ENCODE measurements at places on chromosomes 12 and 14.

DNA sequence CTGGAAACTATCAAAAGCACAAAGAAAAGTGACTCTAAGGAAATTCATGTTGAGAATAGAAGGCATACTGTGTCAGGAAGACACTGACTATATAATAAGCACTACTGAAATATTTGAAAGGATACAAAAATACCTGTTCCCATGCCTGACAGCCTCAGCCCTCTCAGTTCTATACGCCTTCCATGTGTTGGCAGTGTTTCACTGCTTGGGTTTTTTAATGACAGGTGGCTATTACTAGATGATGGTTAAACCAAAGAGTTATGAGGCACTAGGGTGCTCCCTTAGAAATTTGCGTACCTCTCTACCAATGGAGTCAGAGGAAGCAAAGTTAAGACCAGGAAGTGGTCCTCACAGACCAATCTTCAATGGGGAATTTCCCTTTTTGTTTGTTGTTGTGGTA, 25.6 kb upstream of the SLC5A8 start:
- no peak overlapping the region for H3K4me3 ChIP-seq
- no peak for DNase-seq
- H3K27me3 ChIP-seq = peaks cover 5% of the 10 kb centered on the region
- no peaks in the 10 kb centered on the region for H3K4me1 ChIP-seq

GRCh38 chr14:69287098-69288010, 27.4 kb downstream of the GALNT16 start:
- H3K27me3 ChIP-seq = no peaks in the 10 kb centered on the region
- H3K27ac ChIP-seq = no peak overlapping the region
- no peak for DNase-seq
- no peak overlapping the region for H3K4me3 ChIP-seq

DNA sequence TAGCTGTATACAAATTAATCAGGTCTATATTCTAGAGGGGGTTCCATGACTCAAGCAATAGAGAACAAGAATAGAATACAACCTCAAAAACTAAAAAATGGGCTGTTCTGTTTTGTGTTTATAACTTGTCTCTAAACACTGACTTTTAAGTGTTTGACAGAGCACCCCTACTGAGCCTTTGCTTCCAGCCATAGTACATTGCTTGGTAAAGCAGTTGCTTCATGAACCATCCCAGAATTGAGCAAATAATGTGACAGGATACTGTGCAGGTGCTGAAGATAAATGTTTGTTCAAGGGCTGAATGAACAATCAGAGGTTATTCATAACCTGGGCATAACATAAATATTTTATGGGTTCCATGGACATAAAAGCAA, 11.5 kb downstream of the SPTSSA start:
- no peak overlapping the region for H3K4me3 ChIP-seq
- no peak overlapping the region for H3K27ac ChIP-seq
- H3K4me1 ChIP-seq = peaks cover 4% of the 10 kb centered on the region
- no peak for DNase-seq
- H3K36me3 ChIP-seq = no peaks in the 10 kb centered on the region

DNA sequence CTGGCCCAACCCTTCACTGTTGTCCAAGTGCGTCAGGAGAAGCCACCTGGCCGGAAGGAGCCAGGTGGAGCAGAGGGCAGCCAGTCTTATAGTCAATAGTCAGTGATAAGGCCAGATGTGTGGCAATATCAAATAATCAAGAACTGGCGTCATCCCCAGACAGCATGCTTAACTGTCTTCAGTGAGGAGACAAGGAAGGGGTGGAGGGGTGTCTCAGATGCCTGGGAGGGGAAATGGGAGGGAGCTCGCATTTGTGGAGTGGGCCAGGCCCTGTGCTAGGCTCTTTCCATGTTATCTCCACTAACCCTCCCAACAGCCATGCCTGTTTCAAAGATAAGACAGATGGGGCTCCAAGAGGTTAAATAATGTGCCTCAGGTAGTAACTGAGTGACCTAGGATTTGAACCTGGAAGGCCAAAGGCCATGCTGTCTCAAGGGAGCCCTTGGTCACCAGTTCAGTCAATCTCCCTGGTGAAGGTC, 48.9 kb upstream of the FOS start:
- peaks cover 24% of the 10 kb centered on the region for H3K4me1 ChIP-seq
- no peak for DNase-seq
- H3K27ac ChIP-seq = no peak overlapping the region

- no peak overlapping the region for H3K4me3 ChIP-seq
- no peaks in the 10 kb centered on the region for H3K4me1 ChIP-seq
- H3K27ac ChIP-seq = no peak overlapping the region
- H3K27me3 ChIP-seq = no peaks in the 10 kb centered on the region
- no peak for DNase-seq
Measured at GRCh38 chr12:100737168-100737567, 57.4 kb upstream of the ANO4 start.

- no peak overlapping the region for H3K4me3 ChIP-seq
- H3K36me3 ChIP-seq = no peaks in the 10 kb centered on the region
- no peaks in the 10 kb centered on the region for H3K27me3 ChIP-seq
- no peaks in the 10 kb centered on the region for H3K4me1 ChIP-seq
- no peak overlapping the region for H3K27ac ChIP-seq
Measured at GRCh38 chr14:41773536-41774279, 167.0 kb downstream of the LRFN5 start.

- no peak overlapping the region for H3K4me3 ChIP-seq
- H3K27me3 ChIP-seq = no peaks in the 10 kb centered on the region
- no peaks in the 10 kb centered on the region for H3K36me3 ChIP-seq
- no peak for DNase-seq
- H3K27ac ChIP-seq = no peak overlapping the region
Measured at GRCh38 chr14:40842816-40843215, 763.9 kb upstream of the LRFN5 start.

DNA sequence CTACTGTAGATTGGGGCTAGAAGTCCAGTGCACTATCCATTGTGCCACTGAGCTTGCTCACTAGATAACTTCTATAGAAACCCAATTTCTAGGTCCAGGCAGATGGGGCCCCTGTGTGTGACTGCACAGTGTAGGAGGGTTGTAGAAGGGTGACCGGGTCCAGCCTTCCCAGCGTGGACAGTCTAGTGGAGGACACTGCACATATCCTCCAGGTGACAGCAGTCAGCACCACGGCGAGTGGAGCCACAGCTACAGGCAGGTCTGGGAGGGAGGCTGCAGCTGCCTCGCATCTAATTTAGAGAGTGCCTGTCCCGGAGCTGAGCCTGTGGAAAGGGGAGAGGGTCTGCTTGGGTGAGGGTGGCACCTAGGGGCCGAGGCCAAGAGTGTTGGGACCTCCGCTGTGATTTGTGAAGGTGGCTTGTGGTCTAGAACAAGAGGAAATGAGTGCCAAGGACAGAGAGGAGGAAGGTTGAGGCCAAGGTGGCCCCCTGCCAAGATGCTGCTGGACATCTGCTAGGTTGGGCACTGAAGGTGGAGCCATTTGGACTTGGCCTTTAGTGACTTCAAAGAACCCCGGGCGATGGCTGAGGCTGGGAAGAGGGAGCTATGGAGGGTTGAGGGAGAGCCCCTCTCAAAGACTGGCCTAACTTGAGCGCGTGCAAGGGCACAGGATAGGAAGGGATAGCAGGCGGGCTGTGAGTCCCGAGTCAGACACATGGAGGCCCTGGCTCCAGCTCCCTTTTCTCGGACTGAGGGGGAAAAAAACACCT, 46.0 kb upstream of the TRAF3 start:
- no peak overlapping the region for H3K27ac ChIP-seq
- no peak for DNase-seq
- no peaks in the 10 kb centered on the region for H3K27me3 ChIP-seq
- H3K4me3 ChIP-seq = no peak overlapping the region
- H3K36me3 ChIP-seq = peaks cover 20% of the 10 kb centered on the region
- no peaks in the 10 kb centered on the region for H3K4me1 ChIP-seq

DNA sequence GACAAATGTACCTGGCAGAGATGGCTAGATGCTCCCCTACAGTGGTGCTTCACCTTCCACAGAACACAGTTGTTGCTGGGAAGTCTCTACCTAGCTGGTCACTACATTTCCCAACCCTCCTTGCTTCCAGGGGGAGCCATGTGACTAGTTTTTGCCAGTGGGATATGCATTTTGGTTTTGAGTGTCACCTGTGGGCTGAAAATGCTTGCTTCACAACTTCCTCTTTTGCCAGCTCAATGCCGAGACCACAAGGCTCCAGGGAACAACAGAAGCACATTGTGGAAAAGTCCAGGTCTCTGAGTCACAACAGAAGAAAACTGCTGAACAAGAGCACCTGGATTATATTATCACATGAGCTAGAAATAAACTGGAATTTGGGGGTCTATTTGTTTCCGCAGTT, 48.5 kb upstream of the ARHGAP5 start:
- H3K27me3 ChIP-seq = no peaks in the 10 kb centered on the region
- no peak for DNase-seq
- H3K4me1 ChIP-seq = no peaks in the 10 kb centered on the region
- H3K27ac ChIP-seq = no peak overlapping the region

DNA sequence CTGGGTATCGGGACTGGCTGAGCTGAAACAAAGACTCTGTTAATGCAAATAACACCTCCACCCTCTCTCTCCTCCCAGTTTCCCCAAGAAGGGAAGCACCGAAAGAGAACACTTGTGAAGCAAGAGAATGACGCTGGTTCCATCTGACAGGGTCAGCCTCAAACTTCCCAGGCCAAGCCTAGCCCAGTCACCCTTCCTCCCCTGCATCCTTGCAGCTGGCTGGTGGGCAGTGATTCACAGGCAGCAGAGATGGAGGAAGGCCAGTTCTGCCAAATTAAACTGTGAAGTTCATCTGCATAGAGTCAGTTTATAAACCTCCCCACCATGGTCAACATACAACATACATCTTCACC, 2.8 kb downstream of the LRRC74A start:
- no peaks in the 10 kb centered on the region for H3K4me1 ChIP-seq
- DNase-seq = no peak
- H3K4me3 ChIP-seq = no peak overlapping the region
- H3K27me3 ChIP-seq = no peaks in the 10 kb centered on the region
- H3K27ac ChIP-seq = no peak overlapping the region
- H3K36me3 ChIP-seq = no peaks in the 10 kb centered on the region

DNA sequence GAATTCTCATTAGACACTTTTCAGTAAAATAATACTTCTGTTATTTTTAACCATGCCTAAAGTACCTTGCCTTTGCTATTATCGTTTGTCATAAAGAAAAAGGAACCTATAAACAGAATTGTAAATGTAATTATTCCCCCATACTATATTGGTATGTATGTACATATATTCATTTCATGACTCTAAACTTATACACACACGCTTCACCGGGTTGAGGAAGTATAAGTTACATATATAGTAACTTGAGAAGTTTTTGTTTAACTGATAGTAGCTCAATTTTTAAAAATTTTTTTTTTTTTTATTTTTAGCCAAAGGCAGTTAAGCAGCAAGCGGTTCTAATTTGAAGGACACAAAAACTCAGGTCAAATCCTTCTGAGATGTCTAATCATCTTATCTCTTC, 107.6 kb downstream of the PLEKHG7 start:
- peaks cover 17% of the 10 kb centered on the region for H3K36me3 ChIP-seq
- no peak overlapping the region for H3K4me3 ChIP-seq
- H3K27me3 ChIP-seq = no peaks in the 10 kb centered on the region

DNA sequence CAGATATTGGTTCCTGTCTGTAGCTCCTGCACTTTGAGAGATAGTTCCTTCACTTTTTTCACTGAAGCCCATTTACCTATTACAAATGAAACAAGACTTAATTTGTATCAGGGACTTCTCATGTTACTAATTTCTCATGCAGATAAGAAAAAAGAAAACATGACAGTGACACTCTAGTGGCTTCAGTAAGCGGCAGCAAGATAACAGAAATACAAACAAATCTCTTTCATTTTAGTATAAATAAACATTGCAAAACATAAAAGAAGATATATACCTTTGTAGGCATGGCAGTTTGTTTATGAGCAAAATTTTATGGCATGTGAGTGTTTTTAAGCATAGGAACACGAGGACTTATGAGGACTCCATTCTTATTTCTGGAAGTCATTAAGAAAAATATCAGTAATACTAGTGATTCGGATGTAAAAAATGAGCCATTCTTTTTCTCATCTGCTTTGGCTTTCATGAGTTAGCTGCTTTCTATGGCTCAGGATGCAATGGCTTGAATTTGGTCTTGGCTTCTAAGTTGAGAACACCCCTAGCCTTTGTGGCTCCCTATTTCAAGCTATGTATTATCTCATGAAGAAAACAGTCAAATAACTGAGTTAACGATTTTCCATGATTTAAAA, 310.1 kb upstream of the RGS6 start:
- H3K27ac ChIP-seq = no peak overlapping the region
- no peak overlapping the region for H3K4me3 ChIP-seq
- peaks cover 19% of the 10 kb centered on the region for H3K36me3 ChIP-seq

DNA sequence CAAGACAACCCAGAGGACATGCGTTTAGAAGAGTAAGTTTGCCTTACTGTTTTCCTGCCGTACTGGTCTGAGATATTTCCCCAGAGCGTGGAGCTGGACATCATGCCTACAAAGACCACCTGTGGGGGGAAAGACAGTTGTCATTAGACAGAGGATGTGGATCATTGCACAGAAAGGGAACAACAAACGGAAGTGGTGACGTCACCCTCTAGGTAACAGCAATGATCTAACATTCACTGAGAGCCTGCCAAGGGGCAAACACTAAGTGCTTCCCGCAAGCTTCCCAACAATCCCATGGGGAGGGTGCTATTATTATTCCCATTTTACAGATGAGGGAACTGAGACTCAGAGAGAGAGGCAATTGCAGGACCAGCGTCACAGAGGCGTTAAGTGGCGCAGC, 48.5 kb downstream of the SVOP start:
- no peak for DNase-seq
- no peak overlapping the region for H3K4me3 ChIP-seq
- peaks cover 4% of the 10 kb centered on the region for H3K27me3 ChIP-seq
- H3K4me1 ChIP-seq = no peaks in the 10 kb centered on the region

DNA sequence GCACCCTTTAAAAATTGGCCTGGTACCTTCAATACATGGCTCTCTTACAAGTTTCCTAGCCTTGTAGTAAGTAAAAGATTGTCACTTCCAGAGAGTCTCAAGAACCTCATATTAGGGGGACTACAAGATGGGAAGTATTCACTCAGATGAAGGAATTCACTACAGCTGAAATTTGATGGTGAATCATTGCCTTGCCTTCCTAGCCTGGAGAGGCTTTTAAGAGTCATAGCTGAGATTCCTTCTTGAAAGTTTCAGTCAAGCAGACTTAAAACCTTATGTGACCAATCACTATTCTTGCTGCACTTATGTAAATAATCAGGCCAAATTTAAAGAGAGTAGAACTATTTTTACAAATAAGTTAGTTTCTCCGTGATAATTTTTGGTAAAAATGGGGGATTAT, 451.6 kb downstream of the TRHDE start:
- H3K27ac ChIP-seq = no peak overlapping the region
- H3K27me3 ChIP-seq = no peaks in the 10 kb centered on the region
- no peak overlapping the region for H3K4me3 ChIP-seq
- H3K4me1 ChIP-seq = no peaks in the 10 kb centered on the region
- H3K36me3 ChIP-seq = no peaks in the 10 kb centered on the region

GRCh38 chr12:113818833-113819232, 147.3 kb downstream of the RBM19 start:
- no peak overlapping the region for H3K4me3 ChIP-seq
- no peak overlapping the region for H3K27ac ChIP-seq
- peaks cover 2% of the 10 kb centered on the region for H3K36me3 ChIP-seq
- no peaks in the 10 kb centered on the region for H3K4me1 ChIP-seq
- DNase-seq = no peak

GRCh38 chr12:62291864-62292760, 31.9 kb downstream of the USP15 start:
- H3K4me3 ChIP-seq = peak overlapping the region; percentile 64
- no peaks in the 10 kb centered on the region for H3K27me3 ChIP-seq
- peaks cover 49% of the 10 kb centered on the region for H3K36me3 ChIP-seq
- DNase-seq = no peak
- peaks cover 28% of the 10 kb centered on the region for H3K4me1 ChIP-seq

Measured in CD4-positive, CD25-positive, alpha-beta regulatory T cell (primary cell).